ENCODE measurements at places on chromosomes 1 and 21.

GRCh38 chr1:5913876-5914275, 78.3 kb downstream of the NPHP4 start:
- no peak for ATAC-seq

DNA sequence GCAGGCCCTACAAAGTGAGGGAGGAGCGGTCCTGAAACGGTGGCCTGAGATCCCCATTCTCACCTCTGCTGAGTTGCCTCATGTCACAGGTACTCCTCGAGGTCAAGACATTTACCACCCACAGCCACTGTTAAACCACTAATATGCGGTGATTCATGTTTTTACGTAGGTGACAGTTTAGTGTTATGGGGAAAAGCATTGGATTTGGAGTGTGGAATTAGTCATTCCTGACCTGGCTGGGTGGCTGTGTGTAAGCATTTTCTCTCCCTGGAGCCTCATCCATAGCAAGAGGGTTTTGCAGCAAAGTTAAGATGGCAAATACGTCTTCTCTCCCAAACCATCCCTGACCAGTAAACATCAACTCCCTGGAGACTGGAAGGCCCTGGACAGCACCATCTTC, 57.8 kb upstream of the KCNJ6 start:
- no peak for ATAC-seq

DNA sequence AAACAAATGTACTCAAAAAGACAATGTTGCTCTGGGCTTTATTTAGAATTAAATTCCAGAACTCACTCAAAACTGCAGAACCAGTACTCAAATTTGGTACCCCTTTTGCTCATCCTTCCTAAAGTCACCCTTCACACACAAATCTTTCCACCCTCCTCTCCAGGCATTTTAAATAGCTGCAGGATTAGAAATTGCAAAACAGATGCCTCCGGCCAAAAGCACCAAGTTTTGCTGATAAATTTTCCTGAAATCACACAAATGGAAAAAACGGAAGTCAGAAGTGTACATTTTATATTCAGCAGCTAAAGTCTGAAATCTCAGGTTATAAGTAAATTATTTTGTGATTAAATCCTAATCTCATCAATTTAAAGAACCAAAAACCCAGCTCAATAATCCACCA, 147.0 kb downstream of the NRIP1 start:
- no peak for ATAC-seq

DNA sequence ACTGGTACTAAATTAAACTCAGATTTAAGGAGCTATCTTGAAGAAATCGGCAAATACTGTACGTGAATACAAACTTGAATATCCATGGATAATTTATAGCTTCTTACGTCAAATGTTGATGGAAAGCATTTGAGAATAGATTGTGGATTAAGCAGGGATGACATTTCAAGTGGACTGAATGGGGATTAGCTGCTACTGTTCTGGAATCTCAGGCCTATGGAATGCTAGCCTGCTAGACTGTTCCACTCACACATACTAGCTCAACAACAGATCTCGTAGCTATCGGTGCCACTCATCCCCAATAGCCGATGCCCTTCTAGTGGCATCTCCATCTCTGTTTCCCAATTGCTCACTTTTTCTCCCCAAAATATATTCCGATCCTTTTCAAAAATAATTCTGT, 62.0 kb upstream of the USP25 start:
- ATAC-seq: no peak

DNA sequence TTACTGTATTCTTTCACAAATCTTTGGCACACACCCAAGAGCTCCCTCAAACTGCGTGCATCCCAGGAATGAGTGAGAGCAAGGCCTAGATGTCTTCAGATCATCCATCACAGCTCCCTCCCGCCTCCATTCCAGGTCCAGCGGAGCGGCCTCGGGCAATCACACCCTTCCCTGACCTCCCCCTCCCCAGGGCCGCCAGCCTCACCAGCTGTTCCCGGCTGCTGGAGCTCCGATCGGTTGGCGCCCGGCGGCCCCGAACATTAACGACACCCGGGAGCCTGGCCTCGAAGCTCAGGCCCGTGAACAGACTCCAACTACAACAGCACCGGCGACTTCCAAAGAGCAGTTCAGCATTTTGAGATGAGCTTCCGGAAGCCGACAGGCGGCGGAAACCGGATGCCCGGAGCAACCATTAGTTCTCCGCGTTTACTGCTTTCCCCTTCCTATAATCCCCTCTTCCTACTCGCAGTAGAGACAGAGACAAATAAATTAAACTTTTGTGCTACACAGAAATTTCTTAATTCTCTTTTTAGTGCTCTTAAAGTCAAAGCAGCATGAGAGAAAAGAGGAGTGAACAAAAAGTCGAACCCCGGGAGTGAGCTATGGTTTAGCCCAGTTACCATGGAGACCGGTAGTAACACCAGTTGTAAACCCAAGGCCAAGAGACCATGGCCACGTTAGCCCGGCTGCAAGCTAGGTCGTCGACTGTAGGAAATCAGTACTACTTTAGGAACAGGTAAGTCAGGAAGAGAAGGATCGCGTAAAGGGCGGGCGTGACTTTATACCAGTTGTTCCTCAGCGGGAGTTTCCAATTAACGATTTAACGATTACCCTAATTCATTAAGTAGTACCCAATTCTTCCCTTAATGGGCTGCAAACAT, at the start of the genes GPATCH2 and SPATA17:
TSS of gene GPATCH2 (minus strand) at position 380 of the 881 bp plus-strand sequence. CDS start at position 261, 119 bp downstream.
TSS of gene SPATA17 (plus strand) at position 634 of the 881 bp plus-strand sequence. CDS start at position 669, 35 bp downstream.
- ATAC-seq: peak; percentile 96

- no peak for ATAC-seq
These were observed 36.1 kb upstream of the B3GALT5 start for GRCh38 chr21:39576518-39577128.

- no peak for ATAC-seq
These were observed 508.0 kb downstream of the PLPP3 start for GRCh38 chr1:56071351-56071750.

- ATAC-seq: no peak
These were observed 10.7 kb downstream of the ABCG1 start for GRCh38 chr21:42229676-42230075.

Data from SK-N-SH treated with all-trans-retinoic acid at 6 μM for 48 hours (cell line).